CD4-positive, alpha-beta T cell treated with Interleukin-17A for 1 hour (primary cell): ENCODE measurements at places on chromosomes 16 and 17.

DNA sequence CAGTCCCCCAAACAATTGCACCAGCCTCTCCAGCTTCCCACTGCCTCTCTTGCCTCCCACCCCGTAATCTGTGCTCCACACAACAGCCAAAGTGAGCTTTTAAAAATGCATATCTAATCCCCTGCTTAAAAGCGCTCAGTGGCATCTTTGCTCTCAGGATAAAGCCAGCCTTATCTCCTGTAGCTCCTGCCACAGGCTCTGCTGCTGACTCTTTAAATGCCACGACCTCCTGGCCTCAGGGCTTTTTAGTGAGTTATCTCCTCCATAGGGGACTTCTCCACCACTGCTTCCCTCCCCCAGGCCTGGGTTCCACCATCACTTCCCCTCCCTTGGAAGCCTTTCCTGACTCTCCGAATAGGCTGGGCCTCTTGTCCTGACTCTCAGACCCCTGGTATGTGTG, 98.6 kb downstream of the GNAO1 start:
- no peak for DNase-seq

DNA sequence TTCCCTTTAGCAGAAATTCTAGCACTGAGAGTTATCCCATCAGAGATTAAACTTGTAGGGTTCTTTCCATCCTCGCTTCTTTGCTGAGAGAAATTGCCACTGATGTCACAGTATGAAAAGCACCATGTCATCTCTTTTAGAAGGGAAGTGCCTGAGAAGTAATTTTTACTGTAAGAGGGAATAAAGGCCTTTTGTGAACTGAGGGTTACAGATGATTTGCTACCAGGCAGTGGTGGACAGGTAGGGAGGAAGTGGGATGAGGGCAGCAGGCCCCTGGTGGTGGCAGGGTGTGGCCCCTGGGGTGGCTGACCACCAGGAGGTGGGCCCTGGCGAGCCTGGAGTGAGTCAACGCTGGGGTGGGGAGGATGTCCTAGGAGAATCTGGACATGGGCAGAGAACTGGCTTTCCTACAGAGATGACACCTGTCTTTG, 6.4 kb upstream of the MILR1 start:
- no peak for DNase-seq

GRCh38 chr17:37689317-37689716, 46.1 kb upstream of the DDX52 start:
- DNase-seq, result no peak

DNA sequence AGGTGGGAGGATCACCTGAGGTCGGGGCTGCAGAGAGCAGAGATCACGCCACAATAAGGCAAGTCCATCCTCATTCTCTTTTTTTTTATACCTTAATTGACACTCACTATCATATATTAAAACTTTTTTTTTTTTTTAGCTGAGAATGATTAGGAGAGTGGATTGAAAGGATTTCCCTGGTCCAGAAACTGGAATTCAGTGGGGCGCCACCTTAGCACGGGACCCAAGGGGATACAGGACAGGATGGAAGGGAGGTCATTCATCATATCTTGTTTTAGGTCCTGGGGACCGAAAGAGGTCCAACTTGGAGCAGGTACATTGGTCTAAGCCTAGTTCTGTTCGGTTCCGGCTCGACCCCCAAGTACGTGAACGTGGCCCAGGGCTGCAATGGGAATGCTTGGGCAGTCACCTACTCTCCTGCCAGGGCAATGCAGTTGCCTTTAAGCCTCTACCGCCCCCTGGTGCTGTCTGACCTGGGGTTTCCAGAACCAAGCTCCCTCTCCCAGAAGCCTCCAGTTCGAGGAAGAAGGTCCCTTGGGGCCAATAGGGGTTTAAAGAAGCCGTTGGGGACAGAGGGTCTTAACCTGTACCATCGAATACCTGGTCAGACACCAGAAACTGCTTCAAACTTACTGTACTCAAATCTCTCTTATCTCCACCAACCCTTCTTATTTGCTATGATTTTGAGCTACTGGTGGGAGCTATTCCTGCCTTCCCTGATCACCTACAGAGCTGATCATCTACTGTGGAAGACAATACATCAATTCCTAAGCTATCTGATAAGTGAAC, 19.9 kb upstream of the GPATCH8 start:
- peak; percentile 40 for DNase-seq

DNA sequence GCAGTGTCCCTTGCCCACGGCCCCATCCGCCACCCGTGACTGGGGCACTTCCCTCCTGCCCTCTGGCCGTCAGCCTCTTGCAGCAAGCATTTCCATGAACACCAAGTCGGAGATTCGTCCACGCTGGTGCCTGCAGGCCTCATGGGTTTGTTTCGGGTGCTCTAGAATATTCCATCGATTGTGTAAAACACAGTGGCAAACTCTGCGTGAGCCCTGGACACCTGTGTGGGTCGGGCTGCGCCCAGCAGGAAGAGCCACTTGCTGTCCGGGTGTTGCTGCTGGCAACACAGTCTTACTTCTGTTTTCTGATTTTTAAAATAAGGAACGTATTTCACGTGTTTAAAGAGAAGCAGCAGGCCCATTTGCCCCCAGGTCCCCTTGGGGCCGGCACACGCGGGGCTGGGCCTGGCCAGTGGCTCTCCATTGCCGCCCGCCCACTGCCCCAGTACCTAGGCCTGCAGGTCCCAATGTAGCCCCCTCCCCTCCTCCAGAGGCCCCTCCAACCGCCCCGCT, 10.0 kb downstream of the CYBC1 start:
- DNase-seq, result no peak

GRCh38 chr17:81128774-81129173, 36.5 kb upstream of the PVALEF start:
- DNase-seq, result no peak

DNA sequence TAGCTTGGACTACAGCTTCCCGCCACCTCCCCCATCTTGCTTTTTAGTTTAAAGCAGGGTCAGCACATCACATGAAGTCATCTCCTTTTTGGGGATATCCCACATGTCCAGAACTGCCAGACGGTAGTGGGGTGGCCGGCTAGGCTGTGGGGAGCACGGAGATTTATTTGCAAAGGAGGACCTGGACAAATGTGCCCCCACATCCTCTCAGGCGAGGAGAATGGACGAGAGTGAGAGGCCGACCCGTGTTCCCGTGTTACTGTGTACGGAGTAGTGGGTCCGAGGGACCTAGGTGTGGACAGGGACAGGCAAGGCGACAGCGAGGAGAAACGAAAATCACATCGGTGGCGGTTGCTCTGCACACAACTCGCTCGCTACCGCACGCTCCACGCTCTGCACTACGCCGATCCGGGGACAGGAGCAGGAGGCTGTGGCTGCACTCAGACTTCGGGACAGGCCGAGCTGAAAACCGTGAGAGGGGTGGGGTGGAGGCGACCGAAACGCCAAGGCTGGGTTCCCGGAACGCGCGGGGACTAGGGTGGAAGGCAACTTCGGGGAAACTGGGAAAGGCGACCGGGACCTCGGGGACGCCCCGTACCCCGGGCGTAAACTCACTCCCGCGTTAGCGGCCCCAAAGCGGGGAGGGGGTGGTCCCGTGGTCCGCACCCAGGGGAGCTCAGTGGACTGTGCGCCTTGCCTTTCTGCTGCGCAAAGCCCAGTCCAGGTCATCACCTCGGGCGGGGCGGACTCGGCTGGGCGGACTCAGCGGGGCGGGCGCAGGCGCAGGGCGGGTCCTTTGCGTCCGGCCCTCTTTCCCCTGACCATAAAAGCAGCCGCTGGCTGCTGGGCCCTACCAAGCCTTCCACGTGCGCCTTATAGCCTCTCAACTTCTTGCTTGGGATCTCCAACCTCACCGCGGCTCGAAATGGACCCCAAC, at the start of gene MT1A:
MT1A (plus strand) TSS at position 853 of the 937 bp plus-strand sequence; CDS start at position 926, 73 bp downstream.
- no peak for DNase-seq
